Stimulated activated CD8-positive, alpha-beta memory T cell treated with anti-CD3 and anti-CD28 coated beads, Interleukin-7, amount 100 ng/mL, for 24 hours (primary cell): ENCODE measurements at places on chromosomes 4 and X.

- no peak for DNase-seq
These were observed 40.7 kb downstream of the TEC start for GRCh38 chr4:48228949-48229348.

- DNase-seq, result no peak
These were observed 27.7 kb downstream of the CHST7 start for GRCh38 chrX:46601283-46601682.

- no peak for DNase-seq
These were observed 516.8 kb upstream of the FAM241A start for GRCh38 chr4:111628437-111628836.

DNA sequence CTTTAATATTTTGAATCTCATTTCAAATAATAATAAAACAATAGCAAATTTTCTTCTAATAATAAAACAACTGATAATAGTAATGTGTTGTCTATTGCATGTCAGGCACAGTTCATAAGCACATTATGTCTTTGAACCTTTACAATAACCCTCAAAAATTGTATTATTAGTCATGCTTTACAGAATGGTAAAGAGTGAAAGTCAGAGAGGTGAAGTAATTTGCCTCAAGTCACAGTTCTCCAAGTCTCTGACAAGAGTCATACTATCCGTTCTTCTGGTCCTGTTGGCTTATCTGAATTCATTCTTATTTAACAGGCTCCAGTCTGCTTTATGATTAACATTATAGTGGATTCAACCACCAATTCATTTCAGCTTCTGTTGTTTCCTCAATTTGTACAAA is 313.0 kb downstream of the AFF2 start:
- no peak for DNase-seq

DNA sequence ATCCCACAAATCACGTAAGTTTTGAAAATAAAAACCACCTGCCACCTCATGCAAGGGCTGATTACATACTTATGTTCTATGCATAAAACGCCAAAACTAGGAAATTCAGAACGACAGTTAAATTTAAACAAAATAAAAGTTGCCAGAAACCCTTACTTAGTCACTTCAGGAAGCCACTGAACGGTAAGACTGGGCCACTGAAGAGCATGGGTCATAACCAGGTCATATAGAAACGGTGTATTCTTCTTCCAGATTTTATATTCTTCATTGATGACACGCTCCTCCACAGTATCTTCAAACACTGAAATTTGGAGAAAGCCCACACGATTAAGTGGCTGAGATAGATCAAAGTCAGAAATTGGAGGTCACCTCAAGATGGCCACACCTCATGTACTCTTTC is 1.2 kb downstream of the RBBP7 start:
- no peak for DNase-seq
